Cardiac atrium fibroblast (primary cell): ENCODE measurements at places on chromosomes 11 and 22. TPM values are rescaled to one million over a fixed set of nuclear protein-coding genes. Genes with fewer than 3 reads are reported as not detected.

The CCDC157 gene
- total RNA-seq, result 2.0 and 2.9 TPM in 2 replicates

The GAS2 gene
- 1.8 TPM in 1 of 2 replicates, not detected in the other for total RNA-seq

The PNPLA3 gene
- total RNA-seq, result 0.18 and 1.5 TPM in 2 replicates

The MAPK8IP2 gene
- total RNA-seq, result 1.3 and 2.0 TPM in 2 replicates

The SLC16A8 gene
- 0.16 TPM in 1 of 2 replicates, not detected in the other for total RNA-seq

The CSNK1E gene
- 102 and 123 TPM in 2 replicates for total RNA-seq

The MMP27 gene
- total RNA-seq, result not detected in 2 replicates

The PRPF19 gene
- total RNA-seq, result 48.6 and 52.4 TPM in 2 replicates

The CDON gene
- total RNA-seq, result 21.8 and 29.6 TPM in 2 replicates

The RHOD gene
- total RNA-seq, result 8.1 and 11.5 TPM in 2 replicates

The C11orf91 gene
- total RNA-seq, result not detected in 2 replicates

The MYOD1 gene
- not detected in 2 replicates for total RNA-seq

The RNF169 gene
- total RNA-seq, result 8.7 and 10.5 TPM in 2 replicates

The NNMT gene
- total RNA-seq, result 466 and 821 TPM in 2 replicates

The TSPAN18 gene
- total RNA-seq, result 2.7 and 3.2 TPM in 2 replicates

The LAYN gene
- 2.5 and 9.6 TPM in 2 replicates for total RNA-seq

The GTSE1 gene
- 3.6 and 5.8 TPM in 2 replicates for total RNA-seq

The E2F8 gene
- 0.32 and 0.36 TPM in 2 replicates for total RNA-seq

The FUT4 gene
- 2.9 and 3.2 TPM in 2 replicates for total RNA-seq

The GAL gene
- total RNA-seq, result 0.49 TPM in 1 of 2 replicates, not detected in the other

The GRAMD1B gene
- 1.3 and 11.3 TPM in 2 replicates for total RNA-seq

The NELL1 gene
- total RNA-seq, result not detected in 2 replicates

The OR8G5 gene
- not detected in 2 replicates for total RNA-seq

The NLRP10 gene
- not detected in 2 replicates for total RNA-seq

The ARHGAP8 gene
- not detected in 2 replicates for total RNA-seq

The ELF5 gene
- not detected in 2 replicates for total RNA-seq

The CRYAB gene
- 50.5 and 78.7 TPM in 2 replicates for total RNA-seq

The MAJIN gene
- total RNA-seq, result not detected in 2 replicates

The TEX54 gene
- total RNA-seq, result not detected in 2 replicates

The ANO5 gene
- 0.16 TPM in 1 of 2 replicates, not detected in the other for total RNA-seq

The NOX4 gene
- 0.97 TPM in 1 of 2 replicates, not detected in the other for total RNA-seq

The APOA4 gene
- total RNA-seq, result not detected in 2 replicates

The YPEL1 gene
- 0.81 and 2.9 TPM in 2 replicates for total RNA-seq

The HOATZ gene
- not detected in 2 replicates for total RNA-seq

The SMC1B gene
- total RNA-seq, result not detected in 2 replicates

The PRSS23 gene
- 197 and 215 TPM in 2 replicates for total RNA-seq

The OR2D2 gene
- not detected in 2 replicates for total RNA-seq

The PGA4 gene
- total RNA-seq, result not detected in 2 replicates

The SMIM35 gene
- total RNA-seq, result not detected in 2 replicates

The ZBTB16 gene
- total RNA-seq, result 33.0 and 55.1 TPM in 2 replicates

The PLEKHB1 gene
- total RNA-seq, result 0.81 TPM in 1 of 2 replicates, not detected in the other

The OR4A16 gene
- not detected in 2 replicates for total RNA-seq

The DDT gene
- total RNA-seq, result 129 and 180 TPM in 2 replicates

The OR51B4 gene
- not detected in 2 replicates for total RNA-seq

The OR4B1 gene
- not detected in 2 replicates for total RNA-seq

The RAPSN gene
- not detected in 2 replicates for total RNA-seq

The RAB38 gene
- 0.18 and 3.1 TPM in 2 replicates for total RNA-seq

The SIK2 gene
- 8.1 and 13.4 TPM in 2 replicates for total RNA-seq

The SVIP gene
- 1.4 and 2.9 TPM in 2 replicates for total RNA-seq

The ZNF70 gene
- 4.9 and 5.0 TPM in 2 replicates for total RNA-seq

The SLC25A45 gene
- 2.0 and 8.1 TPM in 2 replicates for total RNA-seq
